Neural crest cell (in vitro differentiated cells): ENCODE measurements at places on chromosomes 4 and X. TPM values are rescaled to one million over a fixed set of nuclear protein-coding genes. Genes with fewer than 3 reads are reported as not detected.
A peak's percentile ranks its signal among the peaks of the same experiment; 100 is the strongest.

Gene RASL11B
- total RNA-seq: 10.2 and 11.3 TPM in 2 replicates

Gene H2BW2
- 0.20 and 0.51 TPM in 2 replicates for total RNA-seq

Gene HS6ST2
- total RNA-seq: 13.9 and 14.2 TPM in 2 replicates

Gene SSX2B
- not detected in 2 replicates for total RNA-seq

Gene MTCP1
- 10.7 and 15.3 TPM in 2 replicates for total RNA-seq

Gene FGFBP1
- total RNA-seq: not detected in 2 replicates

Gene SLC6A14
- total RNA-seq: not detected in 2 replicates

Gene STK26
- total RNA-seq: 65.0 and 66.1 TPM in 2 replicates

Gene GAGE2A
- total RNA-seq: not detected in 2 replicates

Gene NPY5R
- total RNA-seq: 0.12 and 0.20 TPM in 2 replicates

Gene PRKX
- 57.3 and 62.3 TPM in 2 replicates for total RNA-seq

Gene TXK
- total RNA-seq: not detected in 2 replicates

Gene REELD1
- not detected in 2 replicates for total RNA-seq

Gene TLR8
- not detected in 2 replicates for total RNA-seq

- DNase-seq: no peak
These were observed 4.3 kb downstream of the TMPRSS11D start for GRCh38 chr4:67879486-67879885.

DNA sequence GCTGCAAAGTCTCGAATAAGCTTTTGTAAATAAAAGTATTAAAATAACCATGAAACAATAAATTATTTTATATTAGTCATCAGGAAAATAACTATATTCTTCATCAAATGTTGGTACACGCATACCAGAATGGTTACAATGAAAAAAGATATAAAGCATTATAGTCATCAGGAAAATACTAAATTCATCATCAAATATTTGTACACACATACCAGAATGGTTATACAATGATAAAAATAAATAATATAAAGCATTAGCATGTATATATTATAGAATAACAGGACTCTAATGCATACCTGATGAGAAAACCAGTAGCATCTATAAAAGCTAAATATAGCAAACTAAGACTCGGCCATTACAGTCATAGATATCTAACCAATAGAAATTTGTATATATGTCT is 202.9 kb downstream of the TRAM1L1 start:
- no peak for DNase-seq

- no peak for DNase-seq
These were observed 94.1 kb downstream of the COX18 start for GRCh38 chr4:72975488-72975784.

DNA sequence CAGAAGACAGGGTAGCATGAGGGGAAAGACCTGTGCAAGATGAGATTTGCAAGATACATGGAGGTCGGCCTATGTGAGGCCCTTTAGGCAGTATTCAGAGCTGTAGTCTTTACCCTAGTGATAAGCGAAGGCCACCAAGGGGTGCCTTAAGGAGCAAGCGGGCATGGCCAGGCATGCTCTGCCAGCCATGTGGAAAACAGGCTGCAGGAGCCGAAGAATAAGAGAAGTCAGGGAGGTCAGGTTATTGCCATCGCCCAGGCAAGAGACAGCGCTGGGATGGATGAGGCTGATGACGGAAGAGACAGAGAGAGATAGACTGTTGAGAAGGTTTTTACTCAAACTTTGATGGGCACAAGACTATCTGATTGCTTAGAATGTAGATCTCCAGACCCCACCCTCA is 7.0 kb upstream of the FATE1 start:
- DNase-seq: no peak

GRCh38 chr4:15291122-15291521 is 136.7 kb upstream of the C1QTNF7 start:
- DNase-seq: no peak

DNA sequence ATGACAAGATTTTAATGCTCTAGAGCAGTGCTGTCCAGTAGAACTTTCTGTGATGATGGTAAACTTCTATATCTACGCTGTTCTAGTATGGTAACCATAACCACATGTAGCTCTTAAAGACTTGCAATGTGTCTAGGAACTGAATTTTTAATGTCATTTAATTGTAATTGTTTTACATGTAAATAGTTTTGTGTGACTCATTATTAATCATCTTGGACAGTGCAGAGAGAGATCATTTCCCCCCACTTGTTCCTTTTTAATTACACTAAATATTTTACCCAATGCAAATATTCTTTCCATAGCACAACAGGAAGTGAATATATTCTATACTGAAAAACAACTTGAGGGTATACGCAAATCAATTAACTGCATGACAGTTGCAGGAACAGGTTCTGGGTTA is 5.8 kb downstream of the ATG4A start:
- no peak for DNase-seq

DNA sequence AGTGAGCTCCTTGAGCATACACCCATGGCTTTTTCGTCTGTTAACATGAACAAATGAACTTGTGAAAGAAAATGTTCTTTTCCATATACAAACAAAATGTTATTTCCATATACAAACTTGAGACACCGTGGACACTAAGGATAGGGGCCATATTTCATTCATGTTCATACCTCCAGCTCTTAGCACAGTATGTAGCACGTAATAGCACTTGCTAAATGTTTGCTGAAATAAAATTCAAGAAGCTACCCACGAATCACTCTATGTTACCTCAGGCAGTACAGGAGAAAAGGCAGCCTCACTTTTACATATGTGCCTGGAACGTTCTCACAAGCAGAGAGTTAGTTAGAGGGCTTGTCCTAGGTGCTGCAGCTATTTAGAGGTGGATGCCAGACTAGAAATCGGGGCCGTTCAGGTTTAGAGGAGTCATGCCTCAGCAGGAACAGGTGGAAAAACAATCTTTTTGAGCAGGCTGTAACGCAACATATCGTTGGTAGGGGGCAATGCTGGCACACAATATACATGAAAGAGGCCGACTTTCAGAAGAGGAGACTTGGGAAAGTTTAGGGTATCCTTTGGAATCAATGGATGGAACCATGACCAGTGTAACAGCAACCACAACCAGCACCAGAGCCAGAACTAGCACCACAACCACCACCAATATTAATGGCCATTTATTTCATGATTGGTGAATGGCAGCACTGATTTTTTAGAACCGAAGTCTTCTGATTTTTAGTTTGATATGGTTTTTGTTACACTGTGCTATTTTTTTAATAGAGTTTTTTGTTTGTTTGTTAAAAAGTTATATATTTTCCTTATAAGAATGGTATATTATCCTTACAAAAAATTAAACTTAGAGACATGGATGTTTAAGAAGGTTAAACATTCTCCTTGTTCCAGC is 14.8 kb upstream of the PAQR3 start:
- peak; percentile 22 for DNase-seq

DNA sequence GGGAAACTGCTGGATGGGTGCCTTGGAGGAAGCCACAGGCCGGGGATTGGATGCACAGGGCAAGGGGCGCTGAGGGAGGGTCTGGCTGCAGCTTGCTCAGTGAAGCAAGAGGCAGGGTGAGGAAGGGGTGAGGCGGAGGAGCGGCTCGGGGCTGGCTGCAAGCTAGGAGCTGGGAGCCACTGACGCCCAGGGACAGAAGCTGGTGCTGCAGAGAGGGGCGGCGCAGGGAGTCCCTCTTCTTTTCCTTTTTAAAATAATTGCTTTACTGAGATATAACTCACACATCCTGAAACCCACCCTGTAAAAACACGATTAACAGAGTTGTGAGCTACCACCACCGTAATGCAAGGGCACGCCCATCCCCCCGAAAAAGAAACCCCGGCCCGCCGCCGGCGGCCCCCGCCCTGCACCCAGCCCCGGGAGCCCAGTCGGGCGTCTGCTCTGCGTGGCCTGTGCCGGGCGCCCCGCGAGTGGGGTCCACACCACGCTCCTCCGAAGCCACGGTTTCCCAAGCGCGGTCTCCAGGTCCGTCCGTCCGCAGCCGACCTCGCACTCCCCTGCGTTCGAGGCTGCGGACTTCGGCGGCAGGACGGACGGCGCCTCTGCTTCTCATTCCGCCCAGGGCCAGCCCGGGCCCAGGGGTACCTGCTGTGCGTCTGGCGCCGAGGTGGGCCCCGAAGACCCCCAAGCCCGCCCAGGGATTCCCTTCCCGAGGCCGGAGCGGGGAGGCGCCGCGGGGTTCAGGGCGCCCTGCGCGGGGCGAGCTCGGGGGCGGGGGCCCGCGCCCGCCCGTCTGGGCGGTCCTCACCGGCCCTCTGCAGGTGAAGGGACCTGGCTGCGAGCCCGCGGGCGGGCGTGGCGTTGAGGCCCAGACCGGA is 866 bp upstream of the UVSSA start:
- DNase-seq: peak; percentile 56

GRCh38 chrX:74613370-74614092 is 893 bp downstream of the RLIM start:
- no peak for DNase-seq

- no peak for DNase-seq
These were observed 403.6 kb downstream of the KCNIP4 start for GRCh38 chr4:21544955-21545354.

- peak; percentile 29 for DNase-seq
These were observed 347.8 kb upstream of the PITX2 start for GRCh38 chr4:110970642-110971041.

- peak; percentile 12 for DNase-seq
These were observed 144.1 kb downstream of the SOWAHB start for GRCh38 chr4:76753814-76754213.

GRCh38 chr4:174107746-174108354 is 175.6 kb downstream of the FBXO8 start:
- DNase-seq: no peak

DNA sequence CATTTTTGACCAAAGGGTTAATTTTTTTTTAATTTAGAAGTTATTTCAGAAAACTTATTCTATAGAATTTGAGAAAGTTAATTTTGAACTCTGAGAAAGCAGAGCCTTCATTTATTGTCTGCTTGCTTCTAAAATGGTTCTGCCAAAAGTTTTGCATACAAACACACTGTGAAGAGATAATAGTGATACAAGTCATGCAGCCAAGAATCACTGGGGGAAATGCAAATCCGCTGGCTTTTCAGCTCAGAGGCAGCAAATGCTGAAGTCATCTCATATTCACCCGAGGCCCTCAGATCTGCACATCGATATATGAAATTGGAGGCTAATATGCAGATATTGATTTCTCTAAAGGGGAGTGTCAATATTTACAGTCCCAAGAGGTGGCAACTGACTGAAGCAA is 186.2 kb downstream of the KIT start:
- DNase-seq: no peak

DNA sequence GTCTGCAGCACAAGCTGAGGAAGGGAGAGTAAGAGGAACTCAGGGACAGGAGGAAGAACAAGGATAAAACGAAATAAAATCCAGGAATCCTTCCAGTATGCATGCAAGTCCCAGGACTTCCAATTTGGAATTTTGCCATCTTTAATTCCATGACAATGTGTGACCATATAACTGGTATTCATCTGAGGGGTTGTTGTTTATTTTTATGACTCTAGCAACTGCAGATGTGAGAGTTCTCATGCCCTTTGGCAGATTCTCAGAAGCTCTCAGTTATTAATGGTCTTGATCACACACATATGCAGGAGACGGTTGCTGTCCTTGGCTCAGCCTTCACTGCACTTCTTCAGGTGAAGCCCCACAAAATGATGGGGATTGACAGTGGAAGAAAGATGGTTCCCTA is 148.2 kb downstream of the SMIM20 start:
- DNase-seq: no peak

- no peak for DNase-seq
These were observed 143.6 kb downstream of the APBB2 start for GRCh38 chr4:41070516-41071281.

DNA sequence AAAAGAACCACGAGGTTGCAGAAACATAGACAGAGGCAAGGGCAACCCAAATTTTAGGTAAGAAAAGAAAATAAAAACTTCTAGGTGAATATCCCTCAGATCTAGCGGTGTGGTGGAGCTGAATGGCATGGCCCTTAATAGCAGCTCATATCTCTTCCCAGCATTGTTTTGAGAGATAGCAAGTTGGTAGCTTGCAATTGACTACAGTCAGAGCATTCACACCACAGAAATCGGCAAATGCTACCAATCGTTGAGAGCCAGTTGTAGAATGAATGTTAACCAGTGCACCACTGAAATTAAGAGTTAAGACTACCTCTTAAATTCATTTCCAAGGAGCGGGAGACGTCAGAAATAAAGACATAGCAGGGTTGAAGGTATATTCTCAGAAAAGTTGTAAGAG is 184.0 kb upstream of the KIT start:
- no peak for DNase-seq

GRCh38 chrX:154592505-154592904 is 7.6 kb downstream of the CTAG1A start:
- DNase-seq: no peak

DNA sequence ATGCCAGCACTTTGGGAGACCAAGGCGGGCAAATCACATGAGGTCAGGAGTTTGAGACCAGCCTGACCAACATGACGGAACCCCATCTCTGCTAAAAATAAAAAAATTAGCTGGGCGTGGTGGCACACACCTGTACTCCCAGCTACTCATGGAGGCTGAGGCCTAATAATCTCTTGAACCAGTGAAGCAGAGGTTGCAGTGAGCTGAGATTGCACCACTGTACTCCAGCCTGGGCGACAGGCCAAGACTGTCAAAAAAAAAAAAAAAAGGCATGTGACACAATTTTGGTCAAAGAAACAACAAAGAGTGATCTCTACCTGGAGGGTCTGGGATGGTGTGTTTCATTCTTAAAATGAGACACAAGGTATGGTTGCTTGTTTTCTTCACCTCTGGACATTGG is 188.2 kb upstream of the HS3ST1 start:
- DNase-seq: no peak

DNA sequence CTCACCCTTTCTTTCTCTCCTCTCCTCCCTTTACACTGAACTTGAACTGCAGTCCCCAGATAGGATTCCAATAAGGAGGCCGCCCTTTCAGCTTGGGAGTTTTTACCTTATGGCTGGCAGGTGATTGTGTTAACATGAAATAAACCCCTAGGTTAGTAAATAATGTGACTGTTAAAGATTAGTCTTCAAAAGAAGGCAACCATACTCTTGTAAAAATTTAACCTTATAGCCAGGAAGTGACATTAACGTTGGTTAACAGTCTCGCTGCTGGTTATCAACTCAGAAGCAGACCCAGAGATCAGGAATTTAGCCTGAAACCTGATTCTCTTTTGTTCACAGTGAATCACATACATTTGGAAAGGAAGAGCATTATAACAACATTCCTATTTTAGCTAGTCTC is 15.2 kb downstream of the FHDC1 start:
- no peak for DNase-seq

DNA sequence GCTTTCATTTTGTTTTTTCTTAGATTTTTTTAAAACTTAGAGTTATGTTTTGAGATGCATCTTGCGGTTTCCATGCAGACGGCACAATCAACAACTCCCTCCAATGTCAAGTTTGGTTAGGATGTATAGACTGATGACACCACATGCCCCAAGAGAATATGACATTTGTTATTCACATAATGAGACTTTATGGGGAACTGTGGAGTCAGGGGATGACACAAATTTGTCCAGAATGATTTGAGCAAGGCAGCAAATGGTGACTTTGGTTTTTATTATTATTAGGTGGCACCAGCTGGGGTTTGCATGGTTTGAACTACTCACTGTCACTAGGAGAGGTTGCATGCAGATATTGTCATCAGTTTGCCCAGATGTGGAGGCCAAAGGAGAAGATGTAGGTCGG is 461.8 kb upstream of the PRKX start:
- no peak for DNase-seq
